Purkinje cell (primary cell): ENCODE measurements at places on chromosomes 3 and 15. TPM values are rescaled to one million over a fixed set of nuclear protein-coding genes. Genes with fewer than 3 reads are reported as not detected.

The ADAMTS9 gene
- 1.3 TPM in 1 of 2 replicates, not detected in the other for polyA plus RNA-seq

The ZBBX gene
- polyA plus RNA-seq = 3.0 and 10.8 TPM in 2 replicates

The C3orf49 gene
- polyA plus RNA-seq = 1.2 TPM in 1 of 2 replicates, not detected in the other

The CELF6 gene
- 2.3 and 3.5 TPM in 2 replicates for polyA plus RNA-seq

The PLA2G4F gene
- not detected in 2 replicates for polyA plus RNA-seq

The HYAL1 gene
- 0.83 TPM in 1 of 2 replicates, not detected in the other for polyA plus RNA-seq

The DCLK3 gene
- 1.7 TPM in 1 of 2 replicates, not detected in the other for polyA plus RNA-seq
